ENCODE measurements at places on chromosomes 4 and X.

- DNase-seq: no peak
Measured at GRCh38 chr4:84907145-84907544, 59.3 kb downstream of the WDFY3 start.

- DNase-seq: no peak
Measured at GRCh38 chr4:167000141-167000852, 234.0 kb downstream of the SPOCK3 start.

- DNase-seq: no peak
Measured at GRCh38 chrX:112822892-112823291, 17.7 kb downstream of the AMOT start.

DNA sequence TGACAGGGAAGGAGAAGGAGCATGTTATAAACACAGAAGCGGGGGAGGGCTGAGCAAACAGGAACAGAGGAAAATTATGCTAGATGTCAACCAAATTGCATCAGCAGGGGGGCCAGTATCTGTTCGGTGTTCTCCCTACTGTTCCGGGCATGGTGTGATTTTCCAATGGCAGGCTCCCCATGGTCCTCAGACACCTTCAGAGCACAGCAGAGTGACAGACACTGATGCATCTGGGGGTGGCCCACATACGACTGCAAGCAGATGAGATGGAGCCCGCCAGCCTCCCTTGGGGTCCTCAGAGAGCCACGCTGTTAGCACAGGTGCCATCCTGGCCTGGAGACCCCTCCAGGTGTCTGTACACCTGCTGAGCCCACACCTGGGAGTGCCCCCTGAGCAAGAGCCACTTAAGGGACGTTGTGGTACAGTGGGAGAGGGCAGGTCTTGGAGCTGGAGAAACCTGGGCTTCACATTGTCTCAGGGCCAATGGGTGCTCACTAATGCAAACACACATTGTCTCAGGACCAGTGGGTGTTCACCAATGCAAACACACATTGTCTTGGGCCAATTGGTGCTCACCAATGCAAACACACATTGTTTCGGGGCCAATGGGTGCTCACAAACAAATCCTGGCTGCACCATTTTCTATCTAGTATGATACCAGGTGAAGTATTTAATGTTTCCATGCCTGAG lies 95.4 kb downstream of the SLC2A9 start:
- no peak for DNase-seq

DNA sequence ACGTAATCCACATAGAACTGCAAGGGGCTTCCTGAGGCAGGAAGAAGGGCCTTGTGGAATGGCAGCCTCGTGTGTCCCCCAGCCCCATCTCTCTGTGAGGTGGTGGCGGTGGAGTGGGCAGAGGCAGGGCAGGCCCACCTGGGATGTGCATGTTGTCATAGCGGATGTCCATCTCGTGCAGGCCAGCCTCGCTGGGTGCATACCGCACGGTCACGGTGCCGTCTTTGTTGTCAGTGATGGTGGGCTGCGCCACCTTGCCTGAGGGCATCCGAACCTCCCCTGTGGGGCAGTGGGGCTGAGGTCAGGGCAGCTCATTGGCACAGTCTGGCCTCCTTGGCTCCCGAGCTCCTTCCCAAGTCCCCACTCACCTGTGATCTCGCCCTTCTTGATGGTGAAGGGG lies 20.4 kb downstream of the FLNA start:
- DNase-seq: no peak

- DNase-seq: no peak
Measured at GRCh38 chrX:115565888-115566287, 4.9 kb downstream of the PLS3 start.

DNA sequence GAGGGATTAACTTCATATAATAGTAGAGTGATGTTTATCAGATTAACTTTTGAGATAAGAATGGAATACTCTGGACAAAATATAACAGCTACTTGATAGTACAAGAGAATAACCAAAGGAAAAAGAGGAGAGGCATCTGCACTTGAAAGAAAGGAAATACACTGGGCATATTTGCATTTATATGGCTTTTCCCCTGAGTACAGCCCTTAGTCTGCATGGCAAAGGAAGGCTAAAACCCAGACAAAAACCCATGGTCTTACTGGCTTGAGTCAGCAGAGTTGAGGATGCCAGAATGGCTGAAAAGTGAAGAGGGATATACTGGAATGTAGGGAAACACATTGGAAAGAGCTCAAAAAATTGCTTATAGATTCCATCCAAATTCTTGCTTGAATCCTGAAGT lies 101.6 kb downstream of the COL4A5 start:
- DNase-seq: no peak

DNA sequence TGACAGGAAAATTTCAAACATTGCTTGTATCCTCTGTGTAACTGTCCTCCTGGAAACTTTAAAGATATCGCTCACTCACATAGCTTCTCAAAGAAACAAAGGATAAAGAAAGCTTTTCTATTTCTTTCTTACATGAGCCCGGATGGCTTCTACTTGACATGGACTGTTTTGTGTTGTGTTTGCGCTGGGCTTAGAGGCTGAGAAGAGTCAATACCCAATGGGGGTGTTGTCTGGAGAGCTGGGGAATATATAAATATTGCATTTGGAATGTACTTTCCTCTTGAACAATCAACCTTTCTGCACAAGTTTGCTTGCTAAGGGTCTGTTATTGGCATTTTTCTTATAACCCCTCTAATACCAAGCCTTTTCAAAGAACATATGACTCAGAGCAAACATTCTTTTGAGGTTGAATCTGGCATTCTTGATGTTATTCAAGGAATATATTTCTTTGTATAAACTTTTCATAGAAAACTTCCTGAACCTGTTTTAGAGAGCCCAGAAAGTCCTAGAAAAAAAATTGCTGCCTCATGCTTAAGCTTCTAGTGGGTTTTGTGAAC lies 331.9 kb downstream of the PACRGL start:
- no peak for DNase-seq

DNA sequence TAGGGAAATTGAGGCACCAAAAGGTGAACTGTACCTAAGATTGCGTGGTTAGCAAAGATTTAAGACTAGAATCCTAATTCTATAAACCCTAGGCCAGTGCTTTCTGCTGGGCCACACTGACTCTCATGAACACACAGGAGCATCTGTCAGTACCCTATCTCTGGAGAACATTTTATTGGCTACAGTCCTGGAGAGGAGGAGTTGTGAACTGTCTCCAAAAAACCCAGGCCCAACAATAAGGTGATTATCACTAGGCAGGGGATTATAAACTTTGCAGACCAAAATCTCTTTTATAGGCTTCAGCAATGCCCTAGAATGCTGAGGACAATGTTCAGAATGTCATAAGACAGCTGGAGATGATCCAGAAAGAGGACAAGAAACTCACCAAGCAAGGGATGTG lies 24.1 kb downstream of the OPHN1 start:
- no peak for DNase-seq

DNA sequence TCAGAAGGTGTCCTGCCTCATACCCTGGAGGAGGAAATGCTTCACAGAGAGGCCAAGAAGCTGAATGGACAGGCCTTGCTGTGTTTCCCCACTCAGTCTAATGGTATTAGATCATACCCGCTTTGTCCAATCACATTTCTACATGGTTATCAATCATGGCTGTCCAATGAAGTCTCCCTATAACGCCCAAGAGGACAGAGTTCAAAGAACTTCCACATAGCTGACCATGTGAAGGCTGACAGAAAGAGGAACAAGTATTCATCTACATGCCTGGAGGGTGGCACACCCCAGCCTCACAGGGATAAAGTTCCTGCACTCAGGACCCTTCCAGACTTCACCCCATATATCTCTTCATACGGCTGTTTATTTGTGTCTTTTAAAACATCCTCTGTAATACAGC lies 123.4 kb downstream of the MANBA start:
- DNase-seq: no peak

DNA sequence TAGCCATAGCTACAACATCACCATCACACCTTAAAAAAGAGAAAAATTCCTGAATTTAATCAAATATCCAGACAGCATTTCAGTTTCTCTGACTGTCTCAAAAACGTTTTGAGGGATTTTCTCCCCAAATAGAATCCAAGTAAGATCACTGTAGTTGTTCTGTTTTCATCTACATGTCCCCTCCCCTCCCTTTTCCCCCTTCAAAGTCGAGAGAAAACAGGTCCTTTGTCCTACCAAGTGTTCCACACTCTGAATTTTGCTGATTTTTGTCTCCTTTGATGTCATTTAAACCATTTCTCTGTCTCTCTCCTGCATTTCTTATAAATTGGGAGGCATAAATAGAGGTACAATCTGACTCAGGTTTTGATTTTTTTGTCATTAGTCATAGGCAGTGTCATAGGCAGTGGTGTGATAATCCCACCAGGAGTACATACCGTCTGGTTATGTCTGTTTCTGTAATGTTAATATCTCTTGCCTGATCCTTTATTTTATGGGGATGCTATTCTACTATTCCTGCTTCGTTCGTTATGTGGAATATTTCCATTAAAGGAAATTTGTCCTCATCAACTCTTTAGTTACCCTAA lies 348.6 kb downstream of the PTTG2 start:
- DNase-seq: no peak

DNA sequence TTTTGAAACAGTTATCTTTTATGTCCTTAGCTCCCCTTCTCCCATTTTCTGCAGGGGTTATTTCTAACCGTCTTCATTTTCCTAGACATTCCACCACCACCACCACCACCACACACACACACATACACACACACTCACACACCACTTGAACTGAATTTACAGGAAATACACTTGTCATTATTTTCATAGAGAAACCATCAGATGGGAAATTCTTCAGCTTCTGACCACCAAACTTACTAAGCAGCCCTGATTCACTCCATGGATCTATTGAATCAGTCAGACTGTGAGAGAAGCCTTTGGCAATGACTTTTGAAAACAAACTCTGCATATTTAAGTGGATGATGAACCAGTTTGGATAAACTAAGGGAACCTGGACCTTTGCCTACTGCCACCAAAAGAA lies 210.1 kb upstream of the NHS start:
- no peak for DNase-seq

GRCh38 chrX:28998609-28999135 lies 411.4 kb downstream of the IL1RAPL1 start:
- DNase-seq: no peak

GRCh38 chrX:118675326-118675965 lies 52.0 kb upstream of the IL13RA1 start:
- no peak for DNase-seq

GRCh38 chr4:179521952-179522351 lies 2079.7 kb upstream of the AGA start:
- DNase-seq: no peak

Data from stimulated activated CD4-positive, alpha-beta T cell treated with anti-CD3 and anti-CD28 coated beads, Interleukin-12 subunit alpha, Interleukin-12 subunit beta, amount 100 ng/mL, for 4 hours (primary cell).